ENCODE measurements at places on chromosomes 7 and 10.

- no peak for DNase-seq
These were observed 89.6 kb downstream of the PPP1R17 start for GRCh38 chr7:31776616-31777015.

DNA sequence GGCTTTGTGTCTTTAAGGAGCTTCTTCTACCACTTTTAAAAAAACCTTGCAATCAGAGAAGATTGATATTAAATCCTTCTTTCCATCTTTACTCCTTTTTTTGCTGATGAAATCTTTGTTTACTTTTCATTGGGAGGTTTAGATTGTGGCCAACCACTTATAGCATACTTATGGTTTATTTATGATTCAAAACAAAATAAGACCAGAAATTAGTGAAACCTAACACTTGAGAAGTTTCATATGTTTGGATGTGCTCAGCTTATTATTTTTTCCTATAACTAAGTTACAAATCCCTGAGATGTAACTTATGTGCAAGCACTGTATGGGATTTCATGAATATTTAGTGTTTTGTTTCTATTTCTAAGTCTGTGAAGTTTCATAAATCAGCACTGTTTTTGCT lies 13.5 kb upstream of the PRPS1L1 start:
- DNase-seq = no peak

DNA sequence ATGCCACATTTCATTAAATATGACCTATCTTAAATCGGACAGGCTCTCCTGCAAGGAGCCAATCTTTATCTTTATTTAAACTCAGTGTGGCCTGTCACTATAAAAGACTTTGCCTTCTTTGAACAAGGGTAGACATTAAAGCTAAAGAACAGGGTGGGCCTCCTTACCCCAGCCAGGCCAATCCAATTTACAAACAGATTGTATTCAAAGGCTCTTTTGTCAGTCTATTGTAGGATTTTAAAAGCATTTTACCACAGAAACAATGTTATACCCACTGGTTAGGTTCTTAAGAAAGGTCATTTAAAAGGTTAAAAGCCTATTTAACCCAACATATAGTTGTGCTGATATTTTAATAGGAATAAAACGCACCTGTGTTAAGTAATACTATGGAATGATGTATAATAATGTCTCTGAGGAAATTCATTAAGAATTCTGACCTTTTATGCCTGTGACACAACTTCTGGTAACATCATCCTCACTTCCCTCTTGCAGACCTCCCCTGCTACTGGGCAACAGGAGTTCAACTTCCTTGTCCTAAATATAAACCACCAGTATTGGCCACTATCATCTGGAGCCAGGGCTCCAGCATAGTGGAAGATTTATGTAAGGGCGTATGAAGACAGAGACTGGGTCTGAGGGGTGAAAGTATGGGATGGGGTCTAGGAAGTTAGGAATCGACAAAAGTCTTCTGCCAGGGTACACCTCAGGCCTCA lies 32.5 kb downstream of the MTERF1 start:
- DNase-seq = no peak

- DNase-seq = no peak
These were observed 62.7 kb downstream of the LGI1 start for GRCh38 chr10:93820434-93820833.

GRCh38 chr10:111203615-111204014 lies 126.8 kb downstream of the ADRA2A start:
- no peak for DNase-seq

- DNase-seq = no peak
These were observed 56.8 kb downstream of the INSIG1 start for GRCh38 chr7:155354371-155355048.
